Neural crest cell (in vitro differentiated cells): ENCODE measurements at places on chromosomes 16 and 17.

GRCh38 chr17:44968225-44969143 is at the start of gene C1QL1:
Gene C1QL1 (minus strand): TSS chr17:44968303. CDS start chr17:44968048, 255 bp downstream.
- DNase-seq: peak; percentile 85
- H3K27me3 ChIP-seq: peaks cover 86% of the 10 kb centered on the region
- H3K36me3 ChIP-seq: no peaks in the 10 kb centered on the region

GRCh38 chr17:43217614-43218087 is 6.0 kb downstream of the TMEM106A start:
- H3K36me3 ChIP-seq: no peaks in the 10 kb centered on the region
- no peak overlapping the region for H3K27ac ChIP-seq
- peaks cover 11% of the 10 kb centered on the region for H3K4me1 ChIP-seq
- H3K27me3 ChIP-seq: no peaks in the 10 kb centered on the region
- H3K4me3 ChIP-seq: no peak overlapping the region
- no peak for DNase-seq

GRCh38 chr17:12765548-12765947 is 23.8 kb upstream of the ARHGAP44 start:
- no peaks in the 10 kb centered on the region for H3K4me1 ChIP-seq
- DNase-seq: no peak
- peaks cover 11% of the 10 kb centered on the region for H3K27me3 ChIP-seq
- no peak overlapping the region for H3K27ac ChIP-seq
- H3K4me3 ChIP-seq: no peak overlapping the region

DNA sequence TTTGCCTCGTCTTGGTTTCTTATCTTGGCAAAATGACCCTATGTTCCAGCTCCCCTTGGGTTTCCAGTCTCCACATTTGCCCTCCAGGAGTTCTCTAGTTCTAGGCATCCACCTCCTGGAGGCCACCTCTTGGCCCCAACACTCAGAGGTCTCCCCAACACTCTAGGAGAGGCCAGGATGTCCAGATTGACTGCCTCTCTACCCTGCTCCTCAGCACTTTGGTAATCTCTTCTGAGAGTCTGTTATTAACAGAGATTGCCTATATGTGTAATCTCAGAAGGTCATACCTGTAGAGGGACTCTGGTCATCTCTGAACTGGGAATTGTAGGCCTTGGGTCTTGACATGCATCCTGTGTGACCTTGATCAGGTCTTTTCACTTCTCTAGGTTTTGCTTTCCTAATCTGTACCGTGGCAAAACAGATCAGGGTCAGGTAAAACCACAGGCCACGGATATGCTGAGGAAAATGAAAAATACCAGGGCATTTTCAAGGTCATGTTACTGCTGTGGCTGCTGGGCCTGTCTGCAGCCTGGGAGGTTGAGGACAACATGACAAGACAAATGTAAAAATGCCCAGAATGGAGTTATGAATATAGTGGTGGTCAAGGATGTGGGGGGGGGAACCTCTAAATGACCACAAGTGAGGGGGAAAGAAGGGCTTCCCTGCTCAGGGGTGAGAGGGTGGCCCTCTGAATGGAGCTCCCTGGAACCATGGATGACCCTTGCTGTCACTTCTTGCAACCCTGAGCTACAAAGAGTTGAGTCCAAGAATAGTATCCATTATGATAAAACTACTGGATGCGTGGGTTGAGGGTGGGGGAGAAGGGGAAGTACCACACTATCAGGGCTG is 5.0 kb upstream of the CCL4L2 start:
- no peak for DNase-seq
- H3K4me1 ChIP-seq: peaks cover 4% of the 10 kb centered on the region
- no peak overlapping the region for H3K27ac ChIP-seq
- no peaks in the 10 kb centered on the region for H3K36me3 ChIP-seq
- no peak overlapping the region for H3K4me3 ChIP-seq

DNA sequence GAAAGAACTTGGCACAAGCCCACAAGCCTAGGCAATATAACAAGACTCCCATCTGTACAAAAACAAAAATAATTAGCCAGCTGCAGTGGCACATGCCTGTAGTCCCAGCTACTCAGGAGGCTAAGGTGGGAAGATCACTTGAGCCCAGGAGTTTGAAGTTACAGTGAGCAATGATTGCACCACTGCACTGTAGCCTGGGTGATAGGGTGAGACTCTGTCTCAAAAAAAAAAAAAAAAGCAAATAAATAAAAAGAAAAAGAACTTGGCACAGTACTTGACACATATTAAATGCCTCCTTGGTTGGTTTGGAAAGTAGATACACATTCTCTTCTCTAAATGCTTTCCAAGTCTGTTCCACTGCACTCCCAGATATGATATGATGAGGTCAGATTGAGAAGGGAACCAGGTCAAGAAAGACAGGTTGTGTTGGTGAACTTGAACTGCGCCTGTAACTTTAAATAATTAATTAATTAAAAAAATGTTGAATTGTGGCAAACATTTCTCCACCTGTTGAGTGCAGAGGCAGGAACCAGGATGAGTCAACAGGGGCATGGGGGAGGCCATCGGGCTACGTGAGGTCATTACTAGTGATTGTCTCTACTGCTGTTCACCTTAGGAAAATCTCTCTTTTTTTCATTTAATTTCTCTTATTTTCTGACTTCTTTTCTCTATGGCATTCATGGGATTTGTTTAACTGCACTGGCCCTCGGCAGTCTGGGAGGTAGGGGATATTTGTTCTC is 25.9 kb upstream of the EFCAB13 start:
- peaks cover 37% of the 10 kb centered on the region for H3K4me1 ChIP-seq
- no peaks in the 10 kb centered on the region for H3K36me3 ChIP-seq
- peaks cover 25% of the 10 kb centered on the region for H3K27me3 ChIP-seq
- H3K4me3 ChIP-seq: no peak overlapping the region

DNA sequence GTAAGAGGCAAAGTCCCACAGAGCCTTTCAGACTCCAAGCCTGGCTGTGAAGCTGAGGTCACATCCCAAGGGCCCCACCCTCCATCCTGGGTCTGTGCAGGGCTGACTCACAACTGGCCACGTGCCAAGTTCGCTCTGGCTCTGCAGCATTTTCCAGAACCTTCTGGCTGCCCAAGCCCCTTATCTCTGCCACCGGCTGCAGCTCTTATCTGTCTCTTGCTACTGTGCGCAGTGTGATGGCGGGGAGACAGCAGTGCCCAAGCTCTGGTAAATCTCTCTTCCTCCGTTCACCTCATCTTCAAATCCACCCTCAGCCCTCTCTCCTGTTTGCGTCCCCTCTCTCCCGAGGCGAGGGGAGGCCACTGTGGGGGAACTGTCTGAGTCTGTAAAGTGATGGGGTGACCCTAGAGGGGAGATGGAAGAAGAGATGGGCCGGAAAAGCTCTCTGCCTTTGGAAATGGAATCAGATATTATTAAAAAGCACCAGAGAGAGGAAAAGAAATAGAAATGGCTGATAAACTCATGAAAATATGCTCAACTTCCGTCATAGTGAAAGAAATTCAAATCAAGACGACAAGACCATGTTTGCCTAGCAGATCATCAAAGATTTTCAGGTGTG is 162.7 kb upstream of the CDC42EP4 start:
- DNase-seq: no peak
- peaks cover 3% of the 10 kb centered on the region for H3K36me3 ChIP-seq
- H3K27ac ChIP-seq: no peak overlapping the region

DNA sequence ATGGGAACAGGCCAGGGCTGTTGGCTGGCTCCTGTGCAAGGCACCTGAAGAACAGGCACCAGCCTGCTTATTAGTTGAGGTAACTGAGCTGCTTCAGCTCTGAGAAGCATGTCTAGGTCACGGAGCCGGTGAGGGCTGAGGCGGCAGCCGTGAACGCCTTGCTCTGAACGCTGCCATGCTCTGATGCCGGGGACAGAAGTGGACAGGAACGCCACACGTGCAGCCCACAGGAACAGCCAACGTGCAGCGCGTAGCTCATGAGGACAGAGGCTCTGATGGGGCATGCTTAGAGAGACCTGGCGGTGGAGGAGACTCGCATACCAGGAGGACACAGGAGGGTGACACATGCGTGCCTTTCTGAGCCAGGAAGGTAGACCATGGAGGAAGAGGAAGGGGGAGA is 25.6 kb downstream of the USP22 start:
- no peak overlapping the region for H3K27ac ChIP-seq
- H3K36me3 ChIP-seq: peaks cover 42% of the 10 kb centered on the region
- peaks cover 8% of the 10 kb centered on the region for H3K4me1 ChIP-seq

DNA sequence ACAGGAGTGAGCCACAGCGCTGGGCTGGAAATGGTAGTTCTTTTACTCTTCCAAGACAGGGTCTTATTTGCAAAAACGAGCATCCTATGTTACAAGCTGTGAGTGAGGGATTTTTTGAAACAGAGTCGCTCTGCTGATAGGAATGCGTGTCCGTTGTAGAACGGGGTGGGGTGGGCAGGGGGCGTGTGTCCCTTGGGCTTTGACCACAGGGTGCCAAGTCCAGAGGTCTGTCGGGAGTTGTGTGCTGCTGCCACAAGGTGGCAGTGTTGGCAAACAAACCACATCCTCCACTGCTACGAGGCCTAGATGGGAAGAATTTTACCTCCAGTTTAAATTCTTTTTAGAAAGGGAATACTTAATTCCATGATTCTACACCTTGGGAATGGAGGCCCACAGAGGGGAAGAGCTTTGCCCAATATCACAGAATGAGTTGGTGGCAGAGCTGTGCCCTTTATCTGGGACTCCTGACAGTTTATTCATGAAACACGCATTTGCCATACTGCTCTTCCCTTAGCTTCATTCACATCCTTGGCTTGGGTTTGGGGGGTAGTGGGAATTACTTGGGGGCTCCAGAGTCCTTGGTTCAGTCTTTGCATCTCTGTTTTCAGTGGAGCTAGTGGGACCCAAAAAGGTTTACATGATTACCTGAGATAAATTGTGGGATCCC is 30.6 kb upstream of the ETV4 start:
- no peaks in the 10 kb centered on the region for H3K36me3 ChIP-seq
- peaks cover 56% of the 10 kb centered on the region for H3K4me1 ChIP-seq
- peak overlapping the region; percentile 15 for H3K4me3 ChIP-seq
- no peak overlapping the region for H3K27ac ChIP-seq
- H3K27me3 ChIP-seq: no peaks in the 10 kb centered on the region

- no peaks in the 10 kb centered on the region for H3K27me3 ChIP-seq
- H3K36me3 ChIP-seq: peaks cover 20% of the 10 kb centered on the region
- peak; percentile 35 for DNase-seq
- H3K4me1 ChIP-seq: peaks cover 38% of the 10 kb centered on the region
- no peak overlapping the region for H3K27ac ChIP-seq
Observed at GRCh38 chr17:1365445-1366039, 34.5 kb downstream of the YWHAE start.

- H3K36me3 ChIP-seq: no peaks in the 10 kb centered on the region
- peak overlapping the region; percentile 16 for H3K4me3 ChIP-seq
- H3K27me3 ChIP-seq: no peaks in the 10 kb centered on the region
Observed at GRCh38 chr17:81044764-81045589, 10.0 kb downstream of the BAIAP2 start.

- DNase-seq: no peak
- no peaks in the 10 kb centered on the region for H3K4me1 ChIP-seq
- no peak overlapping the region for H3K27ac ChIP-seq
- H3K36me3 ChIP-seq: peaks cover 3% of the 10 kb centered on the region
Observed at GRCh38 chr16:49485663-49486062, 112.1 kb downstream of the C16orf78 start.

DNA sequence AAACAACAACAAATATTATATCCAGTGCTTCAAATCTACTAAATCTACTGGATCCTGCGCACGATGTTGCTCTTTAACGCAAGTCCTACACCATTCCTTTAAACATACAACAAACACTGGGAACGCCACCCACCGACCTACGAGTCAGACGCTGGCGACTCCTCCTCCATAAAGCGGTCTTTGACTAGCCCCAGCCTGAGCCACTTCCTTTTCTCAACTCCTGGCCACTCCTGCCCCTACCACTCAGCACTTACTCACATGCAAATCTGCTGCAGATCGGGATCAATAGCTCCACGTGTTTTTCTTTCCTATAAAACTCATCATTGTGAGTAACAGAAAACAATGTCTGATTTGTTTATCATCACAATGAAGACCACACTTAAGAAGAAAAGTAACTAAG is 32.8 kb upstream of the MNT start:
- DNase-seq: no peak
- no peaks in the 10 kb centered on the region for H3K27me3 ChIP-seq
- H3K27ac ChIP-seq: peak overlapping the region; percentile 59
- peaks cover 46% of the 10 kb centered on the region for H3K4me1 ChIP-seq

- no peaks in the 10 kb centered on the region for H3K36me3 ChIP-seq
- no peak overlapping the region for H3K4me3 ChIP-seq
- peaks cover 5% of the 10 kb centered on the region for H3K4me1 ChIP-seq
Observed at GRCh38 chr16:64409783-64410210, 712.1 kb downstream of the CDH11 start.

- DNase-seq: no peak
- no peak overlapping the region for H3K4me3 ChIP-seq
- H3K36me3 ChIP-seq: peaks cover 7% of the 10 kb centered on the region
- peaks cover 34% of the 10 kb centered on the region for H3K4me1 ChIP-seq
Observed at GRCh38 chr17:65487161-65487560, 74.3 kb downstream of the AXIN2 start.

- peaks cover 4% of the 10 kb centered on the region for H3K4me1 ChIP-seq
- H3K27ac ChIP-seq: no peak overlapping the region
- no peak overlapping the region for H3K4me3 ChIP-seq
Observed at GRCh38 chr17:70123193-70123592, 46.1 kb upstream of the KCNJ2 start.

DNA sequence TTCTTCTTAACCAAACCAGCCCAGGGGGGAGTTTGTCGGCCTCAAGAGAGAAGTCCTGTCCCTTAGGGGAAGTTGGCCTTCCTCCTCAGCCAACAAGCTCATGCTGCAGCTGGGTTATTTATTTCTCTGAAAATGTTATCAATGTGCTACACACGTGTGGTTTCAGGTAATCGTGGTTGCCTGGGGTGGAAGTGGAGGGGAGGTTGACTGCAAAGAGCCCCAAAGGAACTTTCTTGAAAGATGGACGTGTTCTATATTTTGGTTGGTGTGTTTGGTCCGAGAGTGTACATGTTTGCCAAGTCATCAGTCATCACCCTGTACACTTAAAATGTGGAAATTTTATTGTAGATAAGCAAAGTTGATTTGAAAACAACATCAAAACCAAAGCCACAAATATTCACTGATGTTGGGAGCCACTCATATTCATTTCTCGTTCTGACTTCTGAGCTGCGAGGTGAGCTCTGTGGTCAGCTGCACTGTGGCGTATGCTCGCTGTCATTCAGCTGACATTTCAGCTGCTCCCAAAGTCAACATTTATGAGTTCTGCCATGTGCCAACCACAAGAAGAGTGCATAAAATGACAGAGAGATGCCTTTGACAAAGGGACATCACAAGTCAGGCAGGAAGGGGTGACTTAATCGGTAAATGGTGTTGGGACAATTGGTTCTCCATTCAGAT is 26.5 kb upstream of the ADGRG1 start:
- peak overlapping the region; percentile 30 for H3K27ac ChIP-seq
- peaks cover 12% of the 10 kb centered on the region for H3K4me1 ChIP-seq
- DNase-seq: no peak
- peaks cover 2% of the 10 kb centered on the region for H3K36me3 ChIP-seq

GRCh38 chr17:83041305-83041704 is 38.1 kb upstream of the METRNL start:
- H3K4me1 ChIP-seq: peaks cover 21% of the 10 kb centered on the region
- no peaks in the 10 kb centered on the region for H3K27me3 ChIP-seq
